ENCODE measurements at places on chromosomes 6 and 20. TPM values are rescaled to one million over a fixed set of nuclear protein-coding genes. Genes with fewer than 3 reads are reported as not detected.

Gene CST11
- total RNA-seq = not detected

Gene RRAGD
- total RNA-seq = 40.4 TPM

Gene RAD21L1
- total RNA-seq = not detected

Gene RSPO4
- not detected for total RNA-seq

Gene NHLRC1
- total RNA-seq = 0.96 TPM

Gene IMPG1
- total RNA-seq = not detected

Gene CDH4
- total RNA-seq = not detected

Gene TAAR8
- not detected for total RNA-seq

Gene OTOR
- not detected for total RNA-seq

Gene RFX6
- total RNA-seq = not detected

Gene PLEKHG1
- total RNA-seq = 34.2 TPM

Gene IP6K3
- total RNA-seq = 0.08 TPM

Gene ELOVL4
- 6.8 TPM for total RNA-seq

Gene SF3B5
- 162 TPM for total RNA-seq

Gene MAP1LC3A
- 7.0 TPM for total RNA-seq

Gene CCDC28A
- total RNA-seq = 10.1 TPM

Gene TXNDC5
- 73.5 TPM for total RNA-seq

Gene IRF4
- total RNA-seq = 1.1 TPM

Gene FERMT1
- total RNA-seq = 34.0 TPM

Gene C20orf144
- not detected for total RNA-seq

Gene GGTLC1
- not detected for total RNA-seq

Gene PDE10A
- total RNA-seq = 0.72 TPM

Gene SUMO4
- 1.1 TPM for total RNA-seq

Gene TRIM15
- not detected for total RNA-seq

Gene NEU1
- total RNA-seq = 17.9 TPM

Gene HRH3
- not detected for total RNA-seq

Gene SLC22A1
- total RNA-seq = 0.44 TPM

Gene POU5F1
- total RNA-seq = 0.40 TPM

Gene STMND1
- total RNA-seq = not detected

Gene TOX2
- 1.2 TPM for total RNA-seq

Data from esophagus mucosa (tissue), 1 donor.